ENCODE measurements at places on chromosomes 4 and X.

DNA sequence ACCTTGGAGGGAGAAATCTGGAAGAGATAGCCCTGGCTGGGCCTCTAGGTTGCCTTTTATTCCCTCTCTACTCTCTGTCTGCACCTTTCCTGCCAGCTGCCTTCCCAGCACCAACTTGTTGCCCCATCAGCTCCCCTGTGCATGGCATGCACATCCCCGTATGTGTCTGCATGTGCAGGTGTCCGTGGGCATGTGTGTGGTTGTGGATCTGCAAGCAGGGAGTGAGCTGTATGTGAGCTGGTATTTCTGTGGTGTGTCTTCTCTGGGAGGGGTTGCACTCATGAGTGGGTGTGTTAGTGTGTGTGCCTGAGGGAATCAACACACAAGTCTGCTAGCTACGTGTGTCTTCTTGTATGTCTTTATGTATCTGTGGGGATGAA, 9.9 kb downstream of the L1CAM start:
- no peak for DNase-seq

GRCh38 chr4:41410049-41410448, 127.9 kb upstream of the LIMCH1 start:
- DNase-seq = no peak

GRCh38 chr4:3790006-3790561, 23.9 kb downstream of the ADRA2C start:
- DNase-seq = no peak

- no peak for DNase-seq
These were observed 29.9 kb upstream of the REPS2 start for GRCh38 chrX:16916561-16916960.

DNA sequence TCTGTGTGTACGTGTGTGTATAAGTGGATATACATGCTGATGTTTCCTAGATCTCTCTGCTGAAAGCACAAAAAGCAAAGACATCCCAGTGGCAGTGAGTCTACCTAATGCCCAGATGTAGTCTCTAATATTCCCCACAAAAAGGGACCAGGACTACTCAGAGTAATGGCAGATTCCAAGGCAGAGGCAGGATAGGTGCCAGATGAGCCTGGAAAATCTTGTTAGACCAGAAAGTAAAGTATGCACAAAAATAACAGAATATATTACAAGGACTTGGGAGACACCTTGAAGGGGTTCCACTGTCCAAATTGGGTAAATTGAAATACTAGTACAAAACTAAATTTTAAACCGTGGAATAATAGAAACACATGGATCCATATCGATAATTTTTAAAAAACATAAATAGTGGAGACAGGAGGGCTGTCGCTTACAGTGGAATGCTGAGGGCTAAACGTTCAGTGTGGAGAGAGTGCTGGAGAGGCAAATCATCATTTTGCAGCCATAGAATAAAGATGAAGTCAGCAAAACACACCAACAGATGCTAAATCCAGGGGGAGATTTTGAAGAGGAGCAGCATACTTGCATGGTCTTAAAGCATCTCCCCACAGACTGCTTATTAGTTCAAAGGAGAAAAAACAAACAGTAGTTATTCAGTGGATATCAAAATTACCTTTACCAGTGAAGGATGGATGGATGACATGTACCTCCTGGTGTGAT, 123.4 kb upstream of the TSPAN5 start:
- DNase-seq = no peak

DNA sequence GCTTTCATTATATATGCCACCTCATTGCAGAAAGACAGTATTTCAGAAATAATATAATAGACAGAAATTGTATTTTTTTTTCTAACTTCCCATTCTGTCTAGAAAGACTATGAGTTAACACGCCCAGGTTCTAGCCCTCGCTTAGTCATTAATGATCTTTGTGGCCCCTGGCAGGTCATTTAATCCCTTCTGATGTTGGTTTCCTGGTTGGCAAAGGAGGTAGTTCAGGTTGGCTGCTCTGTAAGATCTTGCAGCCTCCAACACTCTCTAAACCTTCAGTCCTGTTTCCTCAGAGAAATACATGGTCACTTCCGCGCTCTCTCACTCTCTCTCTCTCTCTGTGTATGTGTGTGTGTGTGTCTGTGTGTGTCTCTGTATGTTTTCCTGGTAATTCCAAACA, 156.3 kb upstream of the NOCT start:
- no peak for DNase-seq

DNA sequence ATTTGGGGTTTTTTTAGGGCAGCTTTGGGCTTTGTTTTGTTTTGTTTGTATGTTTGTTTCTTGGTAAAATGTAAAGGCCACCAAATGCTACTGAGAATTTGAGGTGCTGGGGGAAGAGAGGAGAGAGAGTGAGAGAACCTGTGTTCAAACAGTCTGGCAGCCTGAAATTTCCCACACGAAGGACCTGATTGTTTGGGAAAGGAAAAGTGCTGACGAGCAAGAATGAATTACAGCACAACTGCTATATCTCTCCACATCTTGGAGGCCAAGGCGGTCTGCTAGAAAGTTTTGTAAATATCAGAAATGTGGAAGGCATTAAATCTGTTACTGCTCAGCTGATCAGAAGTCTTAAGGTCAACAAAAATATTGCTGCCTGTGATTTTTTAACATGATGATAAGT, 170.5 kb downstream of the PALLD start:
- peak; percentile 51 for DNase-seq

- DNase-seq = no peak
These were observed 119.2 kb downstream of the EFNB1 start for GRCh38 chrX:68947882-68948605.

GRCh38 chr4:165715211-165715610, 157.8 kb upstream of the TLL1 start:
- no peak for DNase-seq

GRCh38 chr4:70426789-70427188, 29.0 kb downstream of the OPRPN start:
- DNase-seq = no peak

- no peak for DNase-seq
These were observed 146.2 kb downstream of the COL4A6 start for GRCh38 chrX:108292053-108292452.

Data from muscle of arm (tissue), 14 donors.